ENCODE measurements at places on chromosomes 5 and 9. TPM values are rescaled to one million over a fixed set of nuclear protein-coding genes. Genes with fewer than 3 reads are reported as not detected.

CDC20B gene
- total RNA-seq = not detected

DCP2 gene
- 10.7 TPM for total RNA-seq

AGXT2 gene
- total RNA-seq = not detected

FREM1 gene
- total RNA-seq = 1.8 TPM

LCN10 gene
- not detected for total RNA-seq

GFI1B gene
- total RNA-seq = not detected

GTF2H2C gene
- total RNA-seq = 13.3 TPM

GRM6 gene
- not detected for total RNA-seq

FAM221B gene
- total RNA-seq = not detected

PDZD2 gene
- 0.09 TPM for total RNA-seq

ISCA1 gene
- 47.3 TPM for total RNA-seq

C8G gene
- total RNA-seq = not detected

PIP5KL1 gene
- total RNA-seq = 7.9 TPM

GPX3 gene
- total RNA-seq = 133 TPM

PCDHB12 gene
- under 0.01 TPM for total RNA-seq

TPPP gene
- 0.35 TPM for total RNA-seq

NXNL2 gene
- total RNA-seq = 1.1 TPM

HMGXB3 gene
- 26.7 TPM for total RNA-seq

OMD gene
- total RNA-seq = 22.1 TPM

HACD4 gene
- total RNA-seq = 3.7 TPM

PCDHGA9 gene
- total RNA-seq = 1.4 TPM

TAF11L5 gene
- total RNA-seq = not detected

LEAP2 gene
- not detected for total RNA-seq

OSMR gene
- total RNA-seq = 74.9 TPM

SLU7 gene
- 42.0 TPM for total RNA-seq

DNAH5 gene
- 0.77 TPM for total RNA-seq

All from pericardium fibroblast (primary cell).